ENCODE measurements at places on chromosomes 5 and 9. TPM values are rescaled to one million over a fixed set of nuclear protein-coding genes. Genes with fewer than 3 reads are reported as not detected.

DNA sequence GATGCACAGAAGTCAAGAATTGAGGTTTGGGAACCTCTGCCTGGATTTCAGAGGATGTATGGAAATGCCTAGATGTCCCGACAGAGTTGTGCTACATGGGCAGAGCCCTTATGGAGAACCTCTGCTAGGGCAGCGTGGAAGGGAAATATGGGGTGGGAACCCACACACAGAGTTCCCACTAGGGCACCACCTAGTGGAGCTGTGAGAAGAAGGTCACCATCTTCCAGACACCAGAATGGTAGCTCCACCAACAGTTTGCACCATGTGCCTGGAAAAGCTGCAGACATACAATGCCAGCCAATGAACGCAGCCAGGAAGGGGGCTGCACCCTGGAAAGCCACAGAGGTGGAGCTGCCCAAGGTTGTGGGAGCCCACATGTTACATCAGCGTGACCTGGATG lies 104.5 kb downstream of the STK32A start:
- DNase-seq = no peak

DNA sequence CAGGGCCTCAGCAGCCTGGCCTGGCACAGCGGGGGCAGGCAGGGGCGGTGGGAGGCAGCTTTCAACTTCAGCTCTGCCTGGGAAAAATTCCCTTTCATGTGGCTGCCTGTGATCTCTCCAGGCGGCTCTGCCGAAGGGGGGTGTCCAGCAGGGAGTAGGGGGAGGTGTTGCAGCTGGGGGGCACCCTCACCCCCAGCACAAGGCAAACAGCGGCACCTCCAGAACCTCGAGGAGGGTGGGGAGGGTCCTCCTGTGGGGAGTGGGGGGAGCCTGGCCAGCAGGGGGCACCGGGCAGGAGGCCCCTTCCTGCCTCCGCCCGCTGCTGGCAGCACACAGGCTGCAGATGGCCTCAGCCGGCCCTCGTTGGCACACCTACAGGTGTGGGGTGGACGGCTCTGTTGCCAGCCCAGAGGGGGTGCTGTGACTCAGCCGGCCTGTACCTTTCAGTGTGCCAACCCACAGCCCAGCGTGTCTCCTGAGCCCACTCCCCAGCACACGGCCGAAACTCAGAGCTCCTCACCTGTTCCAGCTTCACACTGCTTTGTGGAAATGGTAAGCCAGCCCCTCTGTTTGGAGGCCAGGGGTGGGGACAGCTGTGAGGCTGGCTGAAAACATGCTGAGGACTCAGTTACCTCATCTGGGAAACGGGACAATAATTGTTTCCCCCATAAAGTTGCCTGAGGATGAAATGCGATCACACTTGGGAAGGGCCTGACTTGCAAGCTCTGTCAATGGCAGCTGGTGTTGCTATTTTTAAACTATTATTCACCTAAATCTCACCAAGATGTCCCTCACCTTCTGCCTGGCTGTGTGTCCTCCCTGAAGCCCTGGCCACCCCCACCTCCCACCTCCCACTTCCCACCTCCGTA lies 37.0 kb downstream of the CXXC5 start:
- no peak for DNase-seq

DNA sequence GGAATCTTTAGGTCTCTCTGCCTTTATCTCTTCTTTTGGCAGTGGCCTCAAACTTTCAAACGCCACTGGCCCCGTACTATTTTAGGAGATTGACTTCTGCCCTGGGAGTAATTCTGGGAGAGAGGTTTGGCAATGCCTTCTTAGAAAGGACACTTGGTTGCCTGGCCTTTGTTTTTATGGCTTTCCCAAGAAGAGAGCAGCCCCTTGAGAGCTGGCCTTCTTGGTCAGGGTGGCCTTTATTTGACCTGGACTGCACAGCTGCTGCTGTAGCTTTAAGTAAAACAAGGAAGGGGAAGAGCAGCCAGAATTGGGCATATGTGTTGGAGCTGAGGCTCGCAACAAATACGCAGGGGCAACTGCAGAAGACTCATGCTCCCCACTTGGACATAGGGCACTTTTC lies 60.8 kb downstream of the PTPN3 start:
- no peak for DNase-seq

GRCh38 chr5:109944461-109944860 lies 254.7 kb downstream of the MAN2A1 start:
- no peak for DNase-seq

Gene PRDM9
- not detected for total RNA-seq

GRCh38 chr5:41291323-41291722 lies 78.0 kb upstream of the C6 start:
- no peak for DNase-seq

DNA sequence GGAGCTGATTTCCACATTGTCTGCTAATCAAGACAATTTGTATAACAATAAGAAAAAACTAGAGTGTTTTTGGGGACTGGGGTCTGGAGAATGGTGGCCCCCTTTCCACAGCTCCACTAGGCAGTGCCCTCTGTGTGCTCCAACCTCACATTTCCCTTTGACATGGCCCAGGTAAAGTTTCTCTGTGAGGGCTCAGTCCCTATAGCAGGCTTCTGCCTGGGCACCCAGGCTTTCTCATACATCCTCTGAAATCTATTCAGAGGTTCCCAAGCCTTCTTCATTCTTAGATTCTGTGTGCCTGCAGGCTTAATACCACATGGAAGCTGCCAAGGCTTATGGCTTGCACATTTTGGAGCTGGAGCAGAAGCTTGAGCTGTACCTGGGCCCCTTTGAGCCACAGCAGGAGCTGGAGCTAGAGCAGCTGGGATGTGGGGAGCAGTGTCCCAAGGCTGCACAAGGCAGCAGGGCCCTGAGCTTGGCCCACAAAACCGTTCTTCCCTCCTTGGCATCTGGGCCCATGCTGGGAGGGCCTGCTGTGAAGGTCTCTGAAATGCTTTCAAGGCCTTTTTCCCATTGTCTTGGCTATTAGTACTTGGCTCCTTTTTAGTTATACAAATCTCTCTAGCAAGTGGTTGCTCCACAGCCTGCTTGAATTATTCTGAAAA lies 49.1 kb upstream of the VPS13A start:
- DNase-seq = no peak

Measured in fibroblast of villous mesenchyme (primary cell).